ENCODE measurements at places on chromosomes 5 and 9.

DNA sequence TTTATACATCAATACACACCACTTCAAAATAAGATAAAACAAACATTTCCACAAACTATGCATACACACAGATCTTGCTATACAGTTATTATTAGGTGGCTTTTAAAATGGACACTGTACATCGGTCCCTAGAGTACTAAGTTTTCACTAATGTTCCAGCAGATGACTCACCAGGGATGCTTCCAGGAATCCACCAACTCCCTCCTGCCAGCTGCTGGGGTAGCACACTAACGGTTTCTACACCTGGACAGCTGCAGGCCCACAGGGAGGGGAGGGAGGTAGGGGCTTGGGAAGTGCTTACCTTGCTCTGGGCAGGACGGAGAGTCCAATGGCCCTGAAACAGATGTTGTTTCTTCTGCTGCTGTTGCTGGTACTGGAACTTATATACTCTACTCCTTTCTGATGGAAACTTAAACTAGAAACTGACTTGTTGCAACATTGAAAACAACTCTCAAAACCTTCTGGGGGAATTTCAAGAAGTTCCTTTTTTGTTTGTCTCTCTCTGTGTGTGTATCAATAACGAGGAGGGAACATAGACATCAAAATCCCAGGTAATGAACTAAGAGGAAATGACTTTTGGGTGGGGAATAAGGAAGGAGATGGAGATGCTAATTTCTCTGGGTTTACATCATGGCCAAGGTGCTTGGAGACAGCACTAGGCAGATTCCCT, at the start of gene IL12B:
IL12B (minus strand) TSS at position 357 of the 670 bp plus-strand sequence. CDS start 3,705 bp downstream, outside the sequence.
- no peak for DNase-seq

DNA sequence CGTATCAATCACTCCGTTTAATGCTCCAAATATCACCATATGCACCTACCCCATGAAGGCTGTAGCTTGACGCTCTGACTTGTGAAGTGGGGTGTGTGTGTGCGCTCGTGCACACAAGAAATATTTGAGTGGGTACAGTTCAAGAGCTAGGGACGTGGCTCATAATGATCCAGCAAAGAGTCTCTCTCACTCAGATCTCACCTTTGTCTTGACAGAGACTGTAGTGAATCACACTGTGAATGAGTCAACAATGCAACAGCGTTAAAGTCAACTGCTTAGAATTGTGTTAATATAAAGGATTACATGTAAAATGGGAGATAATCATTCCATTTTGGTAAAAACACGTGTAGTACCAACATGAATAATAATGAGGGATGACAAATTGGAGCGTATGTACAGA, 119.4 kb downstream of the MED27 start:
- no peak for DNase-seq

GRCh38 chr9:107309271-107309670, 26.2 kb downstream of the RAD23B start:
- no peak for DNase-seq

- no peak for DNase-seq
These were observed 152.1 kb downstream of the EFNA5 start for GRCh38 chr5:107518616-107519015.

DNA sequence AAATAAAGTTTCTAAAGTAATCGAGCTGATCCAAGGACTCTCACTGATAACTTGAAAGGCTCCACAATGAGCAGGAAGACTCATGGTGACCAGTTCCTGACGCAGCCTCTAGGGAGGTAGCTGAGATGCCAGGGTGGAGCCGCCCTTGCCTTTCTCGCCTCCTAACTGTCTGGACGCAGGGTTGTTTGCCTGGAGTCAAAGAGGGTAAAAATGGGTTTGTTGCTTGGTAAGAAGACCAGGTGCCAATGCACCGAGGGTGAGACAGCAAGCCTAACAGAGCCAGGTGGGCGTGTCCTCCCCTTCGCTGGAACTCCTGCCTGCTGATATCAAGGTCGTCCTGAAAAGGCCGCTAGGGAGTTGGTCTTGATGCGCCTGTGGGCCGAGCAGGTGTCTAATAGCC, 48.6 kb upstream of the FCN1 start:
- DNase-seq = no peak

- no peak for DNase-seq
These were observed 1.7 kb upstream of the PTGDS start for GRCh38 chr9:136975644-136976043.

DNA sequence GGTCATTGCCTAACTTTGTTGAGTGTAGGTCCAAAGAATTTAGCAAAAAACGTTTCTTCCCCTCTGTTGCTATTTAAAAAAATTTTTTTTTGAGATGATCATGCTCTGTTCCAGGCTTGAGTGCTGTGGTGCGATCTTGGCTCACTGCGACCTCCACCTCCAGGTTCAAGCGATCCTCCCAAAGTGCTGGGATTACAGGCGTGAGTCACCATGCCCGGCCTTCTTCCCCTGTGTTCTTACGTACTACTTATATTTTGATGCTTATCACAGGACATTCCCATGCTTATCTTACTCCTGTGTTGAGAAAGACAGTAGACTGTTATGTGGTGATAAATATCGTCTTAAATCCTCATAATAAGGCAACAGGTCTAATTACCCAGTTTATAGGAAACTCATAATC, 2.5 kb downstream of the ACER2 start:
- no peak for DNase-seq

GRCh38 chr5:178131446-178131996, 707 bp downstream of the RMND5B start:
- no peak for DNase-seq
